ENCODE measurements at places on chromosomes 4 and X.

DNA sequence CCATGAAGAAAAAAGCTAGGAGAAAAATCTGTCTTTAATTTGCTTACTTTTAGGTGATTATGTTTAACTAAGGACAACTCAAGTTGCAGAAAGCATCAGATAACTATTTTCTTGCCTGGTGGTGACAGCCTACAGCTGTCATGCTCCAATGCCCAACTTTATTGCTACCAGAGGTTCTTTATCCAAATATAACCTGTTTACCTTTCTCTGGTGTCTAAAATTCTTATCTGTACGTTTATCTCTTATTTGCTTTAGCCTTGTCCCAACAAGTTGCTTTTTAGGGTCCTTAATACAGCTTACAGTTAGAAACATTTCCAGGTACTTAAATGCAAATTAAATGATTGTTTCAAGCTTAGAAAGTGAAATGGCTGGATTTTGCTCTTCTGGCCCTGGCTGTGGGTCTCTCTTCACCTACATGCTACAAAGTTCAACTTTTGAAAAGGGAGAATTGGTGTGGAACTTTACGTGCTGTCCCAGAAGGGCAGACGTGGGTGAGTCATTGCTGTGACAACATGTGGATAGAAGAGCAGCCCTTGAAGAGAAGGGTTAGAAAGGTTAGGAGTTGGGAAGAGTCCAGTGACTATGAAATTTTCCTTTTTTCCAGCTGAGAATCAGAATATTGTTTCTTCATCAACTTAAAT, 60.7 kb downstream of the HPGD start:
- no peak for DNase-seq

DNA sequence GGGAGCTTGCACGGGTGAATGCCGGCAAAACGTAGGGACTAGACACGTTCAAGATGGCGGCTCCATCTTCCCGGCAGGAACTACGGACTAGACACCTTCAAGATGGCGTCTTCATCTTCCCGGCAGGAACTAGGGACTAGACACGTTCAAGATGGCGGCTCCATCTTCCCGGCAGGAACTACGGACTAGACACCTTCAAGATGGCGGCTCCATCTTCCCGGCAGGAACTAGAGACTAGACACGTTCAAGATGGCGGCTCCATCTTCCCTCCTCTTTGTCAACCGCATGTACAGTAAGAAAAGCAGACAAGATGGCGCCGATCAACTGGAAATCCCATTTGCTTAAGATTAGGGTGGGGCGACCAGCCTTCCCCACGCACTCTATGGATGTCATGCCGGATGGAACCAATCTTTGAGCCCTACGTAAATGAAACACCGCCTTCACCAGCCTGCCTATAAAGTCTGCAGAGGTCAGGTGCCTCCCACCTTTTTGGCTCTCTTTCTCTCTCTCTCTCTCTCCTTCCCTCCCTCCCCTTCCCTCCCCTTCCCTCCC, 222.4 kb downstream of the CRLF2 start:
- peak; percentile 31 for DNase-seq

DNA sequence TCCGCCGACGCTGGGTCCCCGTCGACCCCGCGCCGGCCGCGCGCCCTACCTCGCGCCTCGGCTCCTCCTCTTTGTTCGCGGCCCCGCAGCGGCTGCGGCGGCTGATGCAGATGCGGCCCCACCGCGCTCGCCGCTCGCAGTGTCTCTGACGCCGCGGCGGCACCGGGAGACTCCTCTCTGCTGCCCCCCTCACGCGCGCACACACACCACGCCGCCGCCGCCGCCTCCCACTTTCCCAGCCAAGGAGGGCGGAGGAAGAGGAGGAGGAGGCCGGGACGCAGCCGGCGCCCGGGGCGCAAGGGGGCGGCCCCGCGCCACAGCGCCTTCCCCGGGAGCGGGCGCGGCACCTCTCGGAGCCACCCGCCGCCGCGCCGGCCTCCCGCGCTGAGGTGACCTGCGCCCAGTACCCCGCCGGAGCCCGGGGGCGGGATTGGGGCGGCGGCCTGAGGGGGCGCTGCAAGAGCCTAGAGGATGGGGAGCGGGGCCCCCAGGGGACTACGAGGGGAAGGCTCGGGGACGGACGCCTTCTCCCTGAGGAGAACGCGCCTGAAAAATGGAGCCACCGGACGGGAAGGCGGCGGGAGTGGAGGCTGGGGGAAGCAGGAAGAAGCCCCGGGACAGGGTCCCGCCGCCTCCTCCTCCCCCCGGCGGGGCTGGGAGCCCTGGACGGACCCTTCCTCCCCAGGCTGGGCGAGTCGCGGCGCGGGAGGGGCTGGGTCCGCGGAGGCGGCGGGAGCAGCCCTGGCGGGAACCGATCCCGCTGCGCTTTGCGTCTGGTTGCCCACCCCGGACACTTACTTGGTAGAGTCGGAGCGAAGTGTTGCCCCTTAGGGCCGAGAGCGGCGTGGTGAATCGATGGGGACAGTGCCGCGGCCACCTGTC, at the start of gene SH3RF1:
Gene SH3RF1 (minus strand): TSS at position 147 of the 882 bp plus-strand sequence. CDS start 1,744 bp downstream, outside the sequence.
- DNase-seq = peak; percentile 65

DNA sequence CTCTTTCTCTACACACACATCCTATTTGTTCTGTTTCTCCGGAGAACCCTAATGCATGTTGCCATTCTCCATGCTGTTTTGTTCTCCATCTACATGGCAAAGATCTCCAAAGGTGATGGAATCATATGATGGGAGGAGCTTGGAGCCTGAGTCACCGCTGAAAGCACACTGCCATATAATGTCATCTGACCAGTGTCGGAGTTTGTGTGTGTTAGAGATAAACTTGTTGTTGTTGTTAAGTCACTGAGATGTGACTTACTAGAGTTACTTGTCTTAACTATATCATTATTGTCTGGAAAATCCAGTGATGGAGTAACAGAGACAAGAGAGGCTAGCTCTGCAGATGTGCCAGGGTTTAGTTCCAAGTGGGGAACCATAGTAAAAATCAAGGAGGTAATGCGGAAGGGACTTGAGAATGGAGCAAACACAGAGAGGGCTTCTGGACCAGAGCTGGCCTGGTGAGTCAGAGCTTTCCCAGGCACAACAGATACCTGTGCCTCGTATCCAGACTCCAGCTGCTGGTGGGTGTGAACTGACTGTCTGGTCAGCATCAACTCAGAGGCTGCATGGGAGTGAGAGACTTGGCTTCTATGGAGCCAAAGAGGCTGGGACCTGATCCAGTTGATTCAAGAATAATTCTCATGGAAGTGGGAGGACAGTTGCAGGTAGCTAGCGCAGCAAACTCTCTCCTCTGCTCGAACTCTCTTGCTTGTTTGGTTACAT, 30.6 kb upstream of the CCKAR start:
- no peak for DNase-seq

GRCh38 chr4:169682372-169683047, 62.1 kb downstream of the CLCN3 start:
- no peak for DNase-seq

Measured in HTR-8/SVneo (cell line).